Adrenal gland (tissue), 19 donors: ENCODE measurements at places on chromosomes 2 and 18. TPM values are rescaled to one million over a fixed set of nuclear protein-coding genes. Genes with fewer than 3 reads are reported as not detected.

VAMP8 gene
- polyA plus RNA-seq: 51.5 TPM

TBC1D8 gene
- polyA plus RNA-seq: 7.8 TPM

LIMS3 gene
- 9.4 TPM for polyA plus RNA-seq

SLC23A3 gene
- polyA plus RNA-seq: 0.11 TPM

DNA sequence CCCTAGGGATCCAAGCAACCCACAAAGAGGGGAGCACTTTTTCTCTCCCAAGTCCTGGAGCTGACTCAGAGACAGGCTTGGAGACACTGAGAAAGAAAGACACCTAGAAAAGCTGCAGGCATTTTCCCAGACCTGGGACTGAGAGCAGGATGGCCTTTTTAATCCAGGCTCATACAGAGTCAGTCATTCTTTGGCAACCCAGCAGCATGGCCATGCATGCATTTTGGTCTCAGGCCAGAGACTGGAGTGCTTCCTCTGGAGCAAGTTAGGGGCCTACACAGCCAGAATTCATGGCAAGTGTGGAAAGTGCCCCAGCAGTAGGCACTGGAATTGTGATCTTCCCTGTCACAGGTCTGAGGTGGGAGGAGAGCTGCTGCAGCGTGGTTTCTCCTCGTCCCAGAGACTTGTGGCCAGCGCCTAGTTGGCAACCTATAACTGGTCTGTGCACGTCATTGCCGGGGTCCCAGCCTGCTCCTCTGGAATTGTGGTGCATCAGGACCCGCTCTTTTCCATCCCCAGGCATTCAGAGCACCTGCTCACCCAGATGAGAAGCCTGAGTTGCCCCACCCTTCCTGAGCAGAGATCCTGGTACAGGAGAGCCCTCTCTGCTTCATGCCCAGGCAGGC, 231.9 kb upstream of the RAB6C start:
- no peak for DNase-seq

GRCh38 chr18:45680066-45680690, 43.8 kb upstream of the SLC14A1 start:
- DNase-seq: no peak

GRCh38 chr2:231887756-231888155, 38.4 kb downstream of the NPPC start:
- no peak for DNase-seq

GRCh38 chr18:28267878-28268625, 91.1 kb upstream of the CDH2 start:
- no peak for DNase-seq

DNA sequence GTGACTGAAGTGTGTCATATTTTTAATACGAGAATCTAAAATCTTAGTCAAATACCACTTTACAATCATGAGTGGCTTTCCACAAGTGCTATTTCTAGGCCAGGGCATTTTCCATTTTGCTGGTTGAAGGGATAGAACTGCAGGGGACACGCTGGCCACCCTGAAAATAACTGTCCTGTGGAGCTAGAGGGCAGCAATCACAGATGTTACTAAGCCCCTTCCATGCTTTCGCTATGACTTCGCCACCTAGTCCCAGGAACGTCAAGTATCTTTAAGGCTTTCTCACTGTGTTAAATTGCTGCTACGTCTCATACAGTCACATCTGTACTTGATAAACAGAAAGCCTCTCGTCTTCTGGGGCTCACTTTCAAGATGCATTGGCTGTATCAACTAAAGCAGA, 171.8 kb downstream of the CDH2 start:
- no peak for DNase-seq
